ENCODE measurements at places on chromosomes 2 and 18.

DNA sequence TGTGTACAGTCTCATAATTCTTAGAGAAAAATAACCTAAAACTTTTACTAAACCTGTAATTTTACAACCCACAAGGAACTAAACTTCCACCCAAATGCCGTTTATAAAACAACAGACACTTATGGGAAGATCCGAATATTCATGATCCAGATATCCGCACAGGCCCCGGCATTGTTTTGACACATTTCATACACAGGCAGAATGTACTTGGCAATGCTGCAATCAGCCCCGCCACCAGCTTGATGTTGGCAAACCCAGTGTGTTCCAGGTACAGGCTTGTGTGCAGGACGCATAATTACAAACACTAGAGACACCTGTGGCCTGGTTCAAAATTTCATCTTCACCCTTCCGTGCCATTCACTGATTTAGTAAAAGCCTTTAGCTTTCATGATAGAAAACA, 393.0 kb upstream of the SALL3 start:
- DNase-seq = no peak

DNA sequence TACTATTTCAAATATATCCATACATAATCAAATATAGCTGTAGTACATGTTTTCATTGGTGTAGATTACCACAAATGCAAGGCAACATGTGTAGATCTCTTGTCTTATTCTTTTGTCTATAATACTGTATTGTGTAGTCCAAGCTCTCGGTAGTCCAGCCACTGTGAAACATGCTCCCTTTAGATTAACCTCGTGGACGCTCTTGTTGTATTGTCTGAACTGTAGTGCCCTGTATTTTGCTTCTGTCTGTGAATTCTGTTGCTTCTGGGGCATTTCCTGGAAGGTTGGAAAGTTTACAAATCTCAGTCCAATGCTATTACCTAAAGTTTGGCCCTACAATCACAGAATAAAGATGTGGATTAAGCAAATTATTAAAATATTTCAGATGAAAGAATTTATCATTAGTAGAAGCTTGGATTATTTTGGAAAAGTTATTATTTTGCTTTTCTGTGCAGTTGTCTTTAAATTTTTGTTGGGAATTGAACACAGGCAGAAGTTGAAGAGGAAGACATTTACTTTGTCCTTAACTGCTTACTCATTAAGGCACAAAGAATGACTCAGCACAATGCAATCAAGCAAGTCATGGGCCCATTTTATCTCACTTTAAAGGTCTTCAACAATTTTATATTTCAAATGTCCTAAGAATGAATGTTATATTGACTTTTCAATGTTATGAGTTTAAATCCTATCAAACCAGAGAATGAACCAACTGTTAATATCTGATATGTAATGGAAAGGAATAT, 103.4 kb upstream of the CAVIN2 start:
- no peak for DNase-seq

GRCh38 chr2:30209227-30209626, 22.1 kb upstream of the LBH start:
- no peak for DNase-seq

- DNase-seq = no peak
These were observed 9.6 kb upstream of the TEX51 start for GRCh38 chr2:126889071-126889470.

GRCh38 chr2:219525533-219526232, 11.4 kb downstream of the ASIC4 start:
- DNase-seq = no peak

GRCh38 chr2:226583715-226584114, 215.9 kb downstream of the IRS1 start:
- no peak for DNase-seq

DNA sequence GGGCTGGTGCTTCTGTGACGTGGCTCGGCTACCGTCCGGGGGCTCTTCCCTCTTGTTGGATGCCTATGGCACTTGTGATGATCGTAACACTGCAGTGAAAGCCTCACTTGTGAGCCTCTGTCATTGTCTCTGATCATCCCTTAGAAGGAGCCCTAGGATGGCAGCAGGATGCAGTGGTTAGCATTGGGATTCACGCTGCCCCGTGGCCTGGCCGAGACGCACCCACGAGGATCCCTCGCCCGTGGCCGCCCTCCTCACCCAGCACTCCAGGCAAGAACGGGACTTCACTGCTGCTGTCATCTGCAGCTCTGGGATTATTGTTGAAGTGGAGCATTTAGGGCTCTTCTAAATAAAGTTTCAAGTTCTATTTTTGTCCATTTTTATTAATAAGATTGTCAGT, 46.8 kb upstream of the CTDP1 start:
- DNase-seq = no peak

- DNase-seq = no peak
These were observed 53.4 kb downstream of the DSC3 start for GRCh38 chr18:30989141-30989540.

DNA sequence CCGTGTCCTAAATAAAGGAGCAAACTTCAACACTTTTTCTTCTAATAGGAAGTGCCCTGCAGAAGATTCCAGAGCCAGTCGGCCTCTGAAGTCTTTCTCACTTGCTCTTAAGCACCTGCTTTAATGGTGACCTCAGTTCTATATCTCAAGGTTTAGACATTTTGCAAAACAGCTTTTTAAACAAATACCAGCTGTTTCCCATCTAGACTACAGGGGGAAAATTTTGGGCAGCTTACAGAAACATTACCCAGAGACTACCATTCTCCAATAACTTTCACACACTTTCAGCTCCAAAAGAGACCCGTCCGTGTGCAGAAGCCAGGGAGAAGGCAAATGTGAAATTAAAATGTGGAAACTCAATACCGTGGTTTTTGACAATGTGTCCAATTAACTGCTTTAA, 285.3 kb upstream of the CCDC68 start:
- DNase-seq = no peak

GRCh38 chr2:168138374-168138773, 109.0 kb downstream of the STK39 start:
- DNase-seq = no peak

DNA sequence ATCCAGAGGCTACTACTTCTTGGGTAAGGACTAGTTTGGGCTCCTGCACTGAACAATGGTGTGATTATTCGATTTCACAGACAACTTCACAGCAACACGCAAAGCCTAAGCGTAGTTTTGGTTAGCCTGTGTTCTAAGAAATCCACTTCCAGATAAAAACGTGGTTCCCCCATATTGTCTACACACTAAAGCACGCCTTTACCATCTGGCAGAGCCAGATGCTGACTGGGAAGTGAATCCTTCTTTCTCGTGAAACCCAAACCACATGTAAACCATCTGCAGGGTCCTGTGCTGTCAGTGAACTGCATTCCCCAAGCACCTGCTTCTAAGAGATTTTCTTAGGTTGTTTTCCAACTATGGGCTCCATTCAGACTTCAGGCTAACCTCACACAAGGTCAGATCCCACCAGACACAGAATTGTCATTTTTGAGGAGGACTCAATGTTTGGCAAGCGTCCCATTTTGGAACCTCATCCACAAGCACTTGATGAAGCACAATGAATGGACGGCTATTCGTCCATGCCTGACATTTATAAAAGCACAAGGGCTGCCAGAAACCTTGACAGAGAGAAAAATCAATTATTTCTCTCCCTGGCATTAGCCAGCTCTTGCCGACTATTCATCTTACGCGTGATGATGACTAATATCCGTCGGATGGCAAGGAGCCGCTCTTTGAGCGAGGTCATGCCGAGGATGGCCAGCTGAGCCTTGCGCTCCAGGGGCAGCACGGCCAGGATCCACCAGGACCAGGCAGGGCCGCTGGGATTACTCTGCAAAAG, 38.4 kb downstream of the LONRF2 start:
- DNase-seq = no peak

DNA sequence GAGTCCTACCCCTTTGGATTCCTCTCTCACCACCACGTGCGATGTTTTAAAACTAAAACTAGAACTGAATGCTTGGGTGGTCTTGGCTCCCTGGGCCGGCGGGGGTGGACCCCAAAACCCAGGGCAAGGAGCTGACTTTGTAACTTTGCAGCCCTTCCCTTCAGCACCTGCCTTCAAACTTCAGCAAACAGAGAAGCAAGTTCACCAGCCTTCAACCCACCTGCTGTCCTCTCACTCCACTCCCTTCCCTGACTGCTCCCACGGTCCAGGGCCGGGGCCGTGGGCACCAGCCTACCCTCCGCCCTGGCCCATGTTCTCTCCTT, 54.5 kb downstream of the COL6A3 start:
- DNase-seq = no peak

DNA sequence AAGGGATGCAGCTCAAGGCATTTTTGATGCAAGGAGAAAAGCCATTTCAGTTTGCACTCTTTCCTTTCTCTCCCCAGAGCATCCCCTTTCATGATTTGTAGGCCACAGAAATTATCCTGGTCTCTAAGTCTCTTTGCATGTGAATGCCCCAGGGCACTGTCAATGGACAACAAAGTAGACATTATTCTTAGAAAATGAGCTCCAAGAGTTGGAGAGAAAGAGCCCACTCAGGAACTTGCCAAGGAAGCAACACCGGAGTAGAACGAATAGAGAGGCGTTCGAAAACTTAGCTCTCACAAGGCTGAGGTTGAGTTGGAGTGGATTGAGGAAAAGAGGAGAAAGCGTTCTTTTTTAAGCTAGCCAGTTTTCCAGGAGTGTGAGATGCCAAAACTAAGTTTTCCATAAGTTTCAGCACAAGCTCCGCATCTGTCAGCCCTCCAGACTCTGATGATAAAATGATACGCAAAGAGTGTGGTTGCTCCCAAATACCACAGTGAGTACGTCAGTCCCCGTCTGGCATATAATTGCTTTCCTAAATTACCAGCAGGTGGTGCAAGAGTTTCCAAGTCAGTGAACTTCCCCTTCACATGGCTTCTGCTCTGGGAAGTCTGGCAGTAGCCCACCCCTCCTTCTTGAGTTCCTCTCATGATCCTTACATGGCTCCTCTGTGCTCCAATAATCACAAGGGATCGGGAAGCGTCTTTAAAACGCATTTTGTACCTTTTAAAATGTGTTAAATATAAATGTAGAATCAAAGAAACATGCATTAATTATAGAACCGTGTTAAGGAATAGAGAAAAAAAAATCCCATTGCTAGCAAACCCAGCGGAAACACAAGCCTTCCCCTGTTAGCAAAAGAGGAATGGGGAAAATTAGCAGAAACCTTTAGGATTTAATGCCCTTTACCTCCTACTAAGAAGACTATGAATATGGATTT, 1060.6 kb upstream of the FANCL start:
- no peak for DNase-seq

DNA sequence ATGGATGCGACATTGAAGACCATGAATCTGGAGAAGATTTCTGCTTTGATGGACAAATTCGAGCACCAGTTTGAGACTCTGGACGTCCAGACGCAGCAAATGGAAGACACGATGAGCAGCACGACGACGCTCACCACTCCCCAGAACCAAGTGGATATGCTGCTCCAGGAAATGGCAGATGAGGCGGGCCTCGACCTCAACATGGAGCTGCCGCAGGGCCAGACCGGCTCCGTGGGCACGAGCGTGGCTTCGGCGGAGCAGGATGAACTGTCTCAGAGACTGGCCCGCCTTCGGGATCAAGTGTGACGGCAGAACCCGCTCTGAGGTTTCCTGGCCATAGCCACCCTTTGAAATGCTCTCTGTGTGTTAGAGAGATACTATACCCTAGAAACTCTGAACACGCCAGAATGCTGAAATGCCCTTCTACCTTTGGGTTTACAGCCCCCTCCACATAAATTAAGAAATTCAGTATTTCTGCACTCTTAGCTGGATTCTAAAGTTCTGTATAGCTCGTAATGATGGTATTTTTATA, 659 bp downstream of the CHMP1B start:
- peak; percentile 60 for DNase-seq

DNA sequence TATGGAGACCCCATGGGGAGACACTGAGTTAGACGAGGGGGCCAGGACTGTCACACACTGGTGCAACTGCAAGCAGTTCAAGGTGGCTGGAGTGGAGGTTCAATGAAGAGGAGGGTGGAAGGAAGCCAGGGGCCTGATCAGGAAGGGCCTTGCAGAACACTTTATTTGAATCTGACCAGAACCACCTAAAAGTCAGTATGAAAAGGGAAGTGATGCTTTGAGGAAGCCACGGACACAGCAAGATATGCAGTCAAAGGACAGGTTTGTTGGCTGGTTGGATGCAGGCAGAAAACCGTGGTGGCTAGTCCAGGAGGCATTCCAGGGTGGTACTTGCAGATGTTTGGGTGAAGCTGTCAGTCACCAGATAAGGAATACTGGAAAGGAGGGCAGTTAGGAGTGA, 3.5 kb upstream of the FAM124B start:
- no peak for DNase-seq

DNA sequence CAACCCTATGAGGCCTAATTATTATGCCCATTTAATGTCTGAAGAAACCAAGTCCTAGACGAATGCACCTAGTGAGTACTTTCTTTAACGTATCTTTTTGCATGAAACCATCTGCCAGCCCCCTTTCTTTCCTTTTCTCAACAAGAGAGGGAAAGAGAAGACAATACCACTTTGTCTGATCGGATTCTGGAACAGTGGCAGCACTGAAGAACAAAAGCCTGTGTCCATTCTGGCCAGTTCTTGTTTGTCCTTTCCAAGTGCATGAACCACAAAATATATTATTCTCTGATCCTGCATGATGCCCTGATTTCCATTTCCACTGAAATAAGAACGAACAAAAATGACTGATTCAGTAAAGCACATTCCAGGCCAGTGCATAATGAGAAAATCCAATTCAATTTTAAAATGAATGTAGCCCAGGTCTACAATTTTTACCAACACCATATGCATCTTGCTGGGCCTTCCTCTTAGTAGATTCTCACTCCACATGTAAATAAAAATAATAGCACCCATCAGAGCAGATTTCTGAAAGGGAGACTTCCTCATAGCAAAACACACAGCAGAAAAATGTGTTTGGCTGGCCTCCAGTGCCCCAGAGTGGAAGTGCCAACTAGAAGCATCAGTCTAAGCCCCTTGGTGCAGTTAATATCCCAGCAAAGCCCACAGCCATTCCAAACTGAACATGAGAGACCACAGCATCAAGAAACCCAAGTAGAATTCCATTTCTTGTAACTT, 422.6 kb upstream of the ID2 start:
- no peak for DNase-seq

DNA sequence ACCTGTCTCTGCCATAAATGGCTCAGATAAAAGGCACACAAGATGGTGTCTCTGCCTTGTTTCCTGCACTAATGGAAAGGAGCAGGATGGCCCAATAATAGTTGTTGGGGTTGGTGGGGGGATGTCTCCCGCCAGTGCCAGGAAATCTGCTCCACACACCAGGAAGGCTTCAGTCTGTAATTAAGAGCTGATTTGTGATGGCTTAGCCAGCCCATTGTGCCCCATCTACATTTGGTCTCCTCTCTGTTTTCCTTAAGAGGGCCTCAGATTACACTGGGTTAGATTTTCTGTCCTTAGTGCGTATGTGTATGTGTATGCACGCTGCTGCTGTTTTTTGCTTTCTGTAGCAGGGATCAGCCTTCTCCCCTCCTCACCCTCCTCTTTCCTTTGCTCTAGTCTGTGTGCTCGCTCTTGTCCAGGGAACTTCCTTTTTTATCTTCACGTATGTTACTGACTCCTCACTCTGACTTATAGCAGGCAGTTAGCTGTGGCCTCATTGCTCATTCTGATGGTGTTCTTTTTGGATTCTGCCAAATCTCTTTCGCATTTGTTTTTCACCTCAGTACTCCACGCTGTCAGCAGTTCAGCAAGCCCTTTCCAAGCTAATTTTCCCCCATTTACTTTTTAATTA, 33.4 kb upstream of the MGAT5 start:
- no peak for DNase-seq
